Lower lobe of right lung (tissue), 2 donors: ENCODE measurements at places on chromosomes 2 and 18. TPM values are rescaled to one million over a fixed set of nuclear protein-coding genes. Genes with fewer than 3 reads are reported as not detected.

DNA sequence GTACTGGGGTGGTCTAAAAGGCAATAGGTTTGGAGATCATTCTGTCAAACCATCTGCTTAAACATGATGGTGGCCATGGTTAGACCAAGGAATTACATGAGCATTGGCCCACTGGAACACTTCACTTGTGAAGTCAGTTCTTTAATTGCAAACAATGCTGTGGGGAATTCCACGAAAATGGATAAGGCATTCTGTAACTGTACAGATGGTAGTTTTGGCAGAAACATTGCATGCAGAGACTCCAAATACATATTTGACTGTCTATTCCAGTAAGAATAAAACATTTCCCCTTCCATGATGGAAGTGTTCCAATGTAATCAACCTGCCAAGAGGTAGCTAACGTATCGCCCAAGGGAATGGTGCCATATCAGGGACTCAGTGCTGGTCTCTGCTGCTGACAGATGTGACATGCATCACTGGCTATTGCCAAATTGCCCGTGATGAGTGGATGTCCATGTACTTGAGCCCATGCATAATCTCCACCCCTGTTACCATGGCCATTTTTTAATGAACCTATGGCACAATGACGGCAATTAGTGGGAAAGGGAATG lies 417.9 kb downstream of the CDH7 start:
- no peaks in the 10 kb centered on the region for H3K27me3 ChIP-seq
- no peak overlapping the region for H3K27ac ChIP-seq
- no peaks in the 10 kb centered on the region for H3K36me3 ChIP-seq
- no peaks in the 10 kb centered on the region for H3K4me1 ChIP-seq

DNA sequence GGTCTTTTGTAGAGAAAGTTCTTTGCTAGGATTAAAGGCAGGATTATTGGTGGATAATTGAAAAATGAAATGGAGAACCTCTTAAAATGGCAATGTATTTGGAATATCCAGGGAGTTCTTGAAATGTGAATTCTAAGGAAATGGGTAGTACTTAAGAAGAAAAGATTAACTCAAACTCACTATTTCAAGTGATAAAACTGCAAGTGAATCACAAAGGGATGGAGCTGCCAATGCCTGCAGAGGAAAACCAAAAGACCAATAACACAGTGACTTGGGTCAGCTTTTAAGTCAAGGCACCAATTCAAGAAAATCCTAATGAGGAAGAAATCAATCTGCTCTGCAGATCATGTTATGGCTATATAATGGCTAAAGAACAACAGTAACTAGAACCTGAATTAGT lies 67.6 kb upstream of the ETAA1 start:
- no peaks in the 10 kb centered on the region for H3K36me3 ChIP-seq
- DNase-seq = no peak
- H3K4me1 ChIP-seq = no peaks in the 10 kb centered on the region

DNA sequence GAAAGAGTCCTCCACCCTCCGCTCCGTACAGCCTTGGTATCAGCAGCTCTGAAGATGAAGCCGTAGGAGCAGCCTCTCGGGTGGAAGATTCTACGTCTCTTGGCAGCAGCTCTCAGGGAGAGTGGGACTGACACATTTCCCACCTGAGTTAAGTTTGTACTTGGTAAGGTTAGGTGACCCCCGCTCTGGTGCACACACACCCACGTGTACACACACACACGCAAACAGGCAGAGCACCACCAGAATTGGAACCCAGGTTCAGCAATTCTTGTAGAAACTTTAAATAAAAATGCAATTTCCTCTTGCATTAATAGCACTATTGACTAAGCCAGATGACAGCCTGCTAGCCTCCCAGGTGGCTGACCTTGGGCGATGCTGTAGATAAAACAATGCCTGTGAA lies 111.5 kb downstream of the MBP start:
- no peaks in the 10 kb centered on the region for H3K27me3 ChIP-seq
- peaks cover 42% of the 10 kb centered on the region for H3K36me3 ChIP-seq
- H3K27ac ChIP-seq = no peak overlapping the region
- peaks cover 9% of the 10 kb centered on the region for H3K4me1 ChIP-seq
- H3K4me3 ChIP-seq = no peak overlapping the region

FER1L5 gene
- total RNA-seq = 0.44 TPM

IL1R2 gene
- 23.3 TPM for total RNA-seq

DNA sequence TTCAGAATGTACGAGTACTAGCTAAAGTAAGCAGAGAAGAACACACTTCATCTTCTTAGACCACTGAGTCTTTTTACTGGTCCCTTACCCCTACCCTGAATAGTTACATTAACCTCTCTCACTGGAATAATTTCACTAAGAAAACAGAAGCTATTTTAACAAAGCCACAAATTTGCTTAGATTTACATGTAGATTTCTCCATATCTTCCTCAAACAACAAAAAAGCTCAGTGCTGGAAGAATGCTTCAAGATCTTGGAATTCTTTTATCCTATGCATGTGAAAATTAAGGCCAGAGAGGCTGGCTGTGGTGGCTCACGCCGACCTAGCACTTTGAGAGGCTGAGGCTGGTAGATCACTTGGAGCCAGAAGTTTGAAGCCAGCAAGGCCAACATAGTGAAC lies 35.2 kb downstream of the MOGAT1 start:
- peaks cover 25% of the 10 kb centered on the region for H3K4me1 ChIP-seq
- H3K36me3 ChIP-seq = no peaks in the 10 kb centered on the region

DNA sequence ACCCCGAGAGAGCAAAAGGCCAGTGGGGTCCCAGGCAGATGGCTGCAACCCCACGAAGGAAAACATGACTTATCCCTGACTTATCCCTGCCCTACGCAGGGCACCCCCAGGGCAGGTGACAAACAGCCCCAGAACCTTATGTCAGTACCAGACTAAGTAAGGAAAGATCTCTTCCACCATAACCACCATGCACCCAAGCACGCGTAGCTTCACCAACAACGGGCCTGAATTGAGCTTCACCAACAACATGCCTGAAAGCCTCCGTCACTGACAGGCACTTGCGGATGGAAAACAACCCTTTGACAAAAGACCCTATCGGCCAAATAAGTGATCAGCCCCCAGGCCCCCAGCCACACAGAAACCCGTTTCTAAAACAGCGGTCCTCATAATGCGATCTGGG lies 34.1 kb downstream of the HDAC4 start:
- DNase-seq = peak; percentile 20
- peaks cover 4% of the 10 kb centered on the region for H3K4me1 ChIP-seq
- no peak overlapping the region for H3K27ac ChIP-seq

GRCh38 chr2:72137498-72138010 lies 10.1 kb downstream of the CYP26B1 start:
- H3K4me1 ChIP-seq = peaks cover 13% of the 10 kb centered on the region
- no peak overlapping the region for H3K27ac ChIP-seq
- DNase-seq = no peak
- H3K27me3 ChIP-seq = peaks cover 2% of the 10 kb centered on the region
- no peak overlapping the region for H3K4me3 ChIP-seq
- no peaks in the 10 kb centered on the region for H3K36me3 ChIP-seq
